ENCODE measurements at places on chromosomes 5 and 9.

- no peak for DNase-seq
Measured at GRCh38 chr9:6887051-6887450, 129.3 kb downstream of the KDM4C start.

- no peak for DNase-seq
Measured at GRCh38 chr5:155850370-155850769, 476.6 kb upstream of the SGCD start.

GRCh38 chr5:34652466-34652865 is 3.7 kb upstream of the RAI14 start:
- no peak for DNase-seq

DNA sequence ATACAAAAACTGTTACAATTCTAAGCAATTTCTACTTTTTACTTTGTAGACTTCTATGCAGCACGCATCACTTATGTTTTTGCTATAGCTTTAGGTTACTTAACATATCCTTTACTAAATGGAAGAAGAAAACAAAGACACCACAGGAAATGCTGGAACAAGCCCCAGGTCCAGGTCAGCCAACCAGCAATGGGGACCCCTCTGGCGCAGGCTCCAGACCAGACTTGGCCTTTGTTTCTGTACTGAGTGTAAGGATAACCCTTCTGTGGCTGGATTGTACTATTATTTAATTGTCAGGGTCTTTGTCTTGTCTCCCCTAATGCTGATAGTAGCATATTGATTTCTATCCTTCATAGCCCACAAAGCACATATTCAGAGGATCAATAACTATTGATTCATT is 4.2 kb downstream of the SEMA4D start:
- no peak for DNase-seq

DNA sequence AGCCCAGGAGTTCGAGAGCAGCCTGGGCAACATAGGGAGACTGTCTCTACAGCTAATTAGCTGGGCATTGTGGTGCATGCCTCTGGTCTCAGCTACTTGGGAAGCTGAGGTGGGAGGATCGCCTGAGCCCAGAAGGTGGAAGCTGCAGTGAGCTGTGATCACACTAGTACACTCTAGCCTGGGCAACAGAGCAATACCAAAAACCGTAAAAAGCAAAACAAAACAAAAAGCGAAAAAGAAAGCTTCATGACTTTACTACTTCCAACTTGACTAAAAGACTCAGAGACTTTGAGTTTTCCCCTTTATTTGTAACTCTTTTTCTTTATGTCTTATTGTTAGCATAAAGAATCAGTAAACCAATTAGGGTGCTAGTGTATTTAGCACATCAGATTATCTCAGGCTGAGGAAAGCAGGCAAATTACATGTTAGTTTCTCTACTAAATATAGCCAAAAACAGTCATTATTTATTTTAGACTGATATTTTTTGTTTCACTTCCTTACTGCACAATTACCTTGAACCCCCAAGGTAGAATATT is 5.4 kb downstream of the RAD17 start:
- DNase-seq = no peak

DNA sequence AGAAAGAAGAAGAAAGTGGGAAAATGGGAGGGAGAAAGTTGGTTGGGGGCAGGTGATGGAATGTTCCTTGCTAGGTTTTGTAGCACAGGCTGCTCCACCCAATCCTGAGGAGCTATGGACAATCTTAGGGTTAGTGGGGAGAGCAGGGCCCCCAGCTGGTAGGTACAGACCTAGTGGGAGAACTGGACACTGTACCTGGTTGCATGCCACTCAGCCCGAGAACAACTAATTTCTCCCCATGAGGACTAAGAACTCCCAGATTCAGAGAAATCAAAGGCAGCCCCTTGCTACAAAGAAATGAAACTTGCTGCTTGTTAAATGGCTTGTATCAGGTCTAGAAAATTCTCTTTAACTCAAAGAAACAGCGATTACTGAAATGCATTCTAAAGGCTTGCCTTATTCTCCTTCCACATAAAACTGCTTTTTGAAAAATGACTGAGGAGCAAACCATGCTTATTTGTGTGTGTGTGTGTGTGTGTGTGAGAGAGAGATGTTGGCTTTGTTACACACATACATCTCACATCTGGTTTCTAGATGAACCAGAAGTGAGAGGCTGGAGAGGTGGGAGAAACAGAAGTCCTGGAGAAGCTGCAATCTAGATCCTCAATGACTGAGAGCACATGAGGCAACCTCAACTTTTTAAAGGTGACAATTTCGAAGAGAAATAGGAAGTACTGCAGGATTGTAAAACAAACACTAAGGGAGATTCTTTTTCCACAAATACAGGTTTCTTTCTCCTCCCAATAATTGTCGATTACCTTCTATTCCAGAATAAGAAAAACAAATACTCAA is 28.9 kb downstream of the FYB1 start:
- DNase-seq = no peak

Measured in epithelial cell of proximal tubule (primary cell).